ENCODE measurements at places on chromosomes 6 and 20.

DNA sequence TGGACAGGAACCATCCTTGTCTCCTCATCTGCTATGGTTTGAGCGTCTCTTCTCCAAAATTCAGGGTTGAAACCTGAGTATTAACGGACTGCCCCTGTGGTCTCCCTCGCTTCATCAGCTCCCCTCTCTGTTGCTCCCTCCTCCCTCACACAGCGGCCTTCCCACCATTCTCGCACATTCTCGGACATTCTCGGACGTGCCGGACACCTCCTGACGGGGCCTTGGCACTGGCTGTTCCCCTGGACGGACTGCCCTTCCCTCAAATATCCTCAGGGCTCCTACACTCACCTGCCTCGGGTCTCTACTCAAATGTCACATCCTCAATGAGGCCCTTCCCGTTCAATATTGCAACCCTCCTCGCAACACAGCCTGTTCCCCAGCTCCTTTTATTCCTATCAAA lies 115.8 kb downstream of the TBC1D7 start:
- DNase-seq = no peak

- no peak for DNase-seq
Measured at GRCh38 chr6:146071781-146072180, 42.9 kb downstream of the GRM1 start.

DNA sequence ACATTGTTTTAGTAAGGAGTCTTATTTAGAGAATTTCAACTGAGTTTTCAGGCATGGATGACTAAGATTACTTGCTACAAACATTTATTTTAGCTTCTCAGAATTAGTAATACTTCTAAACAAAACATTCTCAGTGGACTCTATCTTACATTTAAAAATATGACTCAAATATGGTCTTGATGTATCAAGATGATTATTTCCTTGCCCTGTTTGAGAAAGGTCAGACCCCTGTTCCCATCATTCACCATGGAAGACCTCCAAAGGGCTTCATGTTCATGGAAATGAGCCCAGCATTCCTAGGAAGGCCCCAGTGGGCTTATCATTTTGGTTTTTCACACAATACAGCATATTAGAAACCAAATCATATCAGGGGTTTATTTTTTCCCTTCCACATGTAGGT lies 24.6 kb upstream of the TRPC4AP start:
- DNase-seq = no peak

DNA sequence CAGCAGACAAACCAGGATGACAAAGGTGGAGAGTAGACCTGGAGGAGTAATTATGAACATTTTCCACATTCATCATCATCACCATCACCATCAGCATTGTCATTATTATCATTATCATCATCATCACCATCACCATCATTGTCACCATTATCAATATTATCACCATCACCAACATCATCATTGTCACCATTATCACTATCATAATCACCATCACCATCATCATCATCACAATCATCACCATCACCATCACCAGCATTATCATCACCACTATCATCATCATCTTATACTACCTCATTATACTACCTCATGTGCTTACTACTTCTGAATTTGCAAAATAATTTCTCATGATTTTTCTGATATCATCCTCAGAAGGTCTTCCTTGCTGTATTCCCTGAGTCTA lies 39.3 kb downstream of the FOXA2 start:
- no peak for DNase-seq

DNA sequence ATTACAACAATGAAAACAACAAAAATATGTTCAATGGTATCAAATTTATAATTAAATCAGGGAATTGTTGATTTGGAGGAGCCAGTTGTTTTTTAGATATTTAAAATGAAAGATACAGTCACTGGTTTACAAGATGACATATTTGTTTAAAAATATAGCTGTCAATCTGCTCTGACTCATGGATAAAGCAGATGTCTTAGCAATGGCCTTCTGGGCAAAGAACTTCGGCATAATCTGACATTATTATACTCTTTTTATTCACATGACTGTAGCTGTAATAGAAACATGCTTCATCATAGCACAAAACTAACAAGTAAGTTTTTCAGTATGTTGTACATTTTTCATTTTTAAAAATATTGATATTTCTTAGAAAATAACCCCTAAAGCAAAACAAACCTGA lies 267.4 kb downstream of the CENPW start:
- DNase-seq = no peak

DNA sequence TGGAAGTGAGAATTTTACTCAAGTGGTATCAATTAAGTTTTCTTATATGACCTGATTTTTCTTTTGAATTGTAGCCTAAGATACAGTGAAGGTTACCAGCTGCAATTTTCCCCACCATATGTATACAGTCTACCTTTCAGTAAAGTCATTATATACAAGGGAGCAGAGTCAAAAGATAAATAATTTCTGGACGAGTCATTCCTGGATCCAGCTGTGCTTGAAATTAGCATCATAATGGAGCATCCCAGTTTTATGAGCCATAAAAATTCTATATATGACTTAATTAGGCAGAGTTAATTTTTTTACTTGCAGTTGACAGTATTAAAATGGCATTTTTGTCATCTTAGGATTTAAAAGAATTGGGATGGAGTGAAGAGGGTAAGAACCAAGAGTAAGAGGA lies 1008.4 kb downstream of the PHF3 start:
- no peak for DNase-seq

- DNase-seq = no peak
Measured at GRCh38 chr6:170074907-170075306, 216.0 kb downstream of the DLL1 start.

GRCh38 chr20:21513881-21514540 lies at the start of gene NKX2-2:
NKX2-2 (minus strand) TSS chr20:21514064; CDS start chr20:21513669, 395 bp downstream.
- DNase-seq = no peak

- no peak for DNase-seq
Measured at GRCh38 chr6:44511126-44511525, 123.6 kb downstream of the CDC5L start.

- no peak for DNase-seq
Measured at GRCh38 chr6:132525866-132526265, 12.2 kb upstream of the TAAR9 start.

DNA sequence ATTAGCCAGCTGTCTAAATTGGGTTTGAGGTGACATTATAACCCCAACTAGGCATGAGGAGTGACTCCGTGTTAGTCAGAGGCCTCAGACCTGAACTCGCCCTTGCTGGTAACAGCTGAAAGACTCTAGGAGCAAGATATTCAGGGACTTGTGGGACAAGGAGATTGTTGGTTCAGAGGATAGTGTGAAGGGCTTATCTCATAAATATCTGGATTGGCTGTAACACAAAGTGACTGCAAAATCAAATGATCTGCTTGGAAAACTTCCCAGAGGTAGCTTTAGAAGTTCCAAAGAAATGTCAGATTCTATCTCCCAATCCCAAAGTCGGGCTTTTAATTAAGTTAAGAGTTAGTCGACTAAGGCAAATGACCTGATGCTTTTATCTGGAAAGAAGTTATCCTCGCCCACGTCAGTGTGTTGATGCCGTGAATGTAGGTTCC lies 72.4 kb downstream of the TULP4 start:
- DNase-seq = no peak

DNA sequence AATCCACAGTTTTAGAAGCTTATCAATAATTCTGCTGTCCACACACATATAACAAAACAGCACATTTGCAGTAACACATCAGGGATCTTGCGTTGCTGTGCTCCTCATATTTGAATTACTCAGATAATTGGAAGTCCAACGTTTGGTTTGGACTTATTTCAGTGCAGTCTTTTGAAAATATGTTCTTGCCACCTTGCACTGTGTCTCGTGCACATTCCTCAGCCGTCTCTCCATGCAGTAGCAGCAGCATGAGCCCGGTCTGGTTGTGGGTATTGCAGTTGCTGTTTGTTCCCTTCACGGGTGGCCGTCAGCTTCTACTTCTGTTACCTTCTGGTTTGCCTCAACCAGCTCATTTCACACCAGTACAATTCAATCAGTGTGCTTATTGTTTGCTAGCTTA lies 215.5 kb downstream of the SLC24A3 start:
- no peak for DNase-seq

DNA sequence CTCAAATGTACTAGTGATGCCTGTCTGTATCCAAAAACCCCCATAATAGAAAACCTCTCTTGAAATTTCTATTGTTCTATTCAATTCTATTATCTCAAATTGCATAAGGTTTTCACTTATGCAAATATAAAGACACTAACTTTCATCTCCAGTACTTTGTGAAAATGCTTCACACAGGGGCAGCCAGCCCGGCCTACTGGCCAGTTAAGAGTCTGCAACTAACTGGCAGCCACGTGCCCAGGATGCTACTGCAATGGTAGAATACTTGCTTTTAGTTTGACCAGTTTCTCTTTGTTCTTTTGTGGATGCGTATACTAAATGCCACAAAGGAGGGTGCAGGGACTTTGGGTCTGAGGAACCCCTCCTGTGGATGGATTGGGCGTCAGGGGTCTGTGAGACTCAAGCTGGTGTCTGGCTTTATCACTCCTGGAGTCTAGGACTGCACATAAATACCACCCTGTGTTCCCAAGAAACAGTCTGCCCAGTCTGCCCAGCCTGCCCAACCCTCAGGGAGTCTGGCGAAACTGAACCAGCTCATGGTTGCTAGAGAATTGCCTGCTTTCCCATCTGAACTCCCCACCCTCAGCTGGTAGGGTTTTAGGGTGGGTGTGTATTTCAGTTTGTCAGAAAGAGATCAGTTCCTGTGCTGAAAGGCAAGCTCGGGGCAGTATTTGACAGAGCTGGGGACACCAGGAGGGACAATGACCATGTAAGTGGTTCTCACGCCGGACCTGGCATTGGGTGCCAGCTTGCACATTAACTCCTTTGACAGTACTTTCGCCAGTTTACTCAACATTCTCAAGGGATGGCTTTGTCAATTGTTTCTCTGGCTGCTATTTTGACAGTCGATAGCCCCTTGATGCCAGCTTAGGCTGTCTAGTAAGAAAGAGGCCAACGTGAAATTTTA lies 558.2 kb upstream of the JAG1 start:
- no peak for DNase-seq

DNA sequence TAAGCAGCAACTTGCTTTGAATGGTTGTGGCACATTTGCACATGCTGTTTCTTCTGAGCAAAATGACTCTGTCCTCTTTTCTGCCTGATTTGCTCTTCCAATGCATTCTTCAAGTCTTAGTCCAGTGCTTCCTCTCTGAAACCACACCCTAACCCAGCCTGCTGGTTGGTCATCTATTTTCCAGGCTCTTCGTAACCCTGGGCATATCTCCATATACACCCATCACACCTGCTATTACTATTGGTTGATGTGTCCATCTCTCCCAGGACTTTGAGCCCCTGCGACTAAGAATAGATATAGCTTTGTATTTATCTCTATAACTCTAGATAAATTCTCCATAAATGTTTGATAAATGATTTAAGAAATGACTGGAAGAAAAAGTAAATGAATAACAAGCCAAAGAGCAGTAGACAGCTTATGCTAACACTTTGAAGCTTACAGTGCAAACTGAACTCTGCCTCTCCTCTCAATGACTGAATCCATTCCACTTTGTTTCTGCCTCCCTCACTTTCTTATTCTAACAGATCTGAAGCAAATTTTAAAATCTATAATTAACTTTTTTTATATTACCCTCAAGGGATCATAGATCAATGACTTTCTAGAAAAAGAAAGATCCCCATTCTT lies 59.7 kb upstream of the NT5E start:
- no peak for DNase-seq

DNA sequence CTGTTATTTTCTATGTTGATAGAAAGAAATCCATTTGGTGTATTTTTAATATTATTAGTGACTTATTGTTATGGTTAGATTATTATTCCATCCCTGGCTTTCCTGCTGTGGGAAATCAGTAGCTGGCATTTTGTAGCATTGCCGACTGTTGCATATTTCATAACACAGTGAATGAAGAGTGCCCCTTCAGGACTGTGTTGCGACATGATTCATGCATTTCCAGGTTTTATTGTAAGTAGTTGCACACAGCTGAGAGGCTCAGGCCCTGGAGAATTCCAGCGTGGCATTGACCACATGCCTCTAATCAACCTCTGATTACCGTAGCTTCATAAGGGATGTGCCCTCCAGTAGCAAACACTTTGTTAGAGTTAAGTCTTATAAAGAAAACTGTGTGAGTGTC lies 263.9 kb downstream of the FARS2 start:
- no peak for DNase-seq

GRCh38 chr20:18197382-18198070 lies 59.9 kb downstream of the KAT14 start:
- no peak for DNase-seq

- DNase-seq = no peak
Measured at GRCh38 chr6:145731447-145731846, 3.9 kb downstream of the EPM2A start.

DNA sequence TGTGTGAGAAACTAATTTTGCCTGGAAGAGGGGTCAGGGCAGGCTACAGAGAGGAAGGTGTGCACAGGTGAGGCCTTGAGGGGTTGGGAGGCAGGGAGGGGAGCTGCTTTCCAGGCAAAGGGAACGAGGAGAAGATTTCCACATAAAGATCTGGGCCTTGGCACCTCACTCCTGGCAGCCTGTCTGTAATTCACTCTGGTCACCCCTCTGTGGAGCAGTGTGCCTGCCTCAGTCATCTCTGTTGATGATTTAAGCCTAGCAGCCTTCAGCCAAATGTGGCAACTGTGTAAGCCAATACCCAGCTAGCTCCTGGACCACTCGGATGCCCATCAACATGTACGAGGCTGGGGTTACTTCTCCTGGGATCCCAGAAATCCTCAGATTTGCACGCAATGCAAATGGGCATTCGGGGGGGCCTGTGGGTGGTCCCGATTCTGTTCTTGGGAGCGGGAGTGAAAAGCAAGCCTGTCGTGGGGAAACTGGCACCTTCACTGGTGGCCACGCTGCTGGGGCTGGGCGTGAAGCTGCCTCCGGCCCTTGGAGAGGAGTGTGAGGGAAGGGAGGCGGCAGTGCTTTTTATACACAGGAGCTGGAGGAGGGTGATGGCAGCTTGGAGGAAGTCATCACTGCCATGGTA lies 360.4 kb downstream of the ZFAND3 start:
- DNase-seq = no peak

DNA sequence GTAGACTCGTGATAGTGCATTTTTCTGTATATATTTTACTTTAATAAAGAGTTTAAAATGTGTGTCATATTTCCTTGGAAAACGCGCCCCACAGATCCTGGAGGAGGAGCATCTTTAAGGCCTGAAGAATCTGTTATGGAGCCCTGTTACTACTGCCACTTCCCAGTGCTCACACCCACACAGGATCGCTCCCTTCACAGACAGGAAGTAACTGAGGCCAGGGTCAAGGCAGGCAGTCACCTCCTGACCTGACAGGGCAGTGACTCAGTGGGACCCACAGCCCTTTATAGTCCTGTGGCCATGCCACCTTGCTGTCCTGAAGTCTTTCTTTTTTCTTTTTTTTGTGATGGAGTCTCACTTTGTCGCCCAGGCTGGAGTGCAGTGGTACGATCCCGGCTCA lies 9.0 kb downstream of the RRBP1 start:
- no peak for DNase-seq

GRCh38 chr6:5610640-5611039 lies 349.3 kb downstream of the FARS2 start:
- no peak for DNase-seq

- no peak for DNase-seq
Measured at GRCh38 chr6:163688739-163689362, 274.3 kb downstream of the QKI start.

DNA sequence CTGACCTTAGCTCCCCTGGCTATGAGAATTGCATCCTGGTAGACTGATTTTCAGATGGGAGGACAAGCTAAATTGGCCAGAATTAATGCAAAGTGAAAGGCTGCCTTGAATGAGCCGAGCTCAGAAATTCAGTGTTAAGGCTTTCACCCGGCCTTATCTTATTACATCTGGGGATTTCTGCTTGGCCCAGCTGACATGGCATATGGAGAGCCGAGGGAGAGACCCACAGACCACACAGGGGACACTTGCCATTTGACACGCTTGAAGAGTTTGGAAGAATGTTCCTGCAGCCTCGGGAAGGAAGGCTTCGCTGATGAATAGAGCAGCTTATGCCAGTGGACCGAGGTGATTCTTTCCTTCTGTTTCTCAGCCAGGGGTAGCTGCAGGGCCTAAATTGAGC lies 9.0 kb downstream of the MOCS3 start:
- DNase-seq = no peak
